ENCODE measurements at places on chromosomes 13 and 19.

- no peak for DNase-seq
Observed at GRCh38 chr13:106233134-106233735, 302.2 kb downstream of the EFNB2 start.

DNA sequence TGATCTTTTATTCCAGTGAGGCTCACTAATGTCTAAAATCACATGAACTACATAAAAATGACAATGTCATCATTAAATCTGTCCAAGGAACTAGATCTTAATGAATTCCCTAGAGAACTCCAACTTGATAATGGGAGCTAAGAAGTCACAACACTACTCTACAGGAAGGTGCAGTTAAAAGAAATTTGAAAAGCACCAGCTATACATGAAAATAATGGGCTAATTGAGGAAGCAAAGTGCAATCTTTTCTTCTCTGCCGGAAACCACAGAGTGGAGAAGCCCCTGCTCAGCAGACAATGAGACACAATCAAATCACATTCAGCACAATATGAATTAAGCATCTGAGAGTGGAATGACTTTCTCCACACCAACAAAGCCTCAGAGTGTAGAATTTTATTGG, 261.7 kb downstream of the LHFPL6 start:
- no peak for DNase-seq

DNA sequence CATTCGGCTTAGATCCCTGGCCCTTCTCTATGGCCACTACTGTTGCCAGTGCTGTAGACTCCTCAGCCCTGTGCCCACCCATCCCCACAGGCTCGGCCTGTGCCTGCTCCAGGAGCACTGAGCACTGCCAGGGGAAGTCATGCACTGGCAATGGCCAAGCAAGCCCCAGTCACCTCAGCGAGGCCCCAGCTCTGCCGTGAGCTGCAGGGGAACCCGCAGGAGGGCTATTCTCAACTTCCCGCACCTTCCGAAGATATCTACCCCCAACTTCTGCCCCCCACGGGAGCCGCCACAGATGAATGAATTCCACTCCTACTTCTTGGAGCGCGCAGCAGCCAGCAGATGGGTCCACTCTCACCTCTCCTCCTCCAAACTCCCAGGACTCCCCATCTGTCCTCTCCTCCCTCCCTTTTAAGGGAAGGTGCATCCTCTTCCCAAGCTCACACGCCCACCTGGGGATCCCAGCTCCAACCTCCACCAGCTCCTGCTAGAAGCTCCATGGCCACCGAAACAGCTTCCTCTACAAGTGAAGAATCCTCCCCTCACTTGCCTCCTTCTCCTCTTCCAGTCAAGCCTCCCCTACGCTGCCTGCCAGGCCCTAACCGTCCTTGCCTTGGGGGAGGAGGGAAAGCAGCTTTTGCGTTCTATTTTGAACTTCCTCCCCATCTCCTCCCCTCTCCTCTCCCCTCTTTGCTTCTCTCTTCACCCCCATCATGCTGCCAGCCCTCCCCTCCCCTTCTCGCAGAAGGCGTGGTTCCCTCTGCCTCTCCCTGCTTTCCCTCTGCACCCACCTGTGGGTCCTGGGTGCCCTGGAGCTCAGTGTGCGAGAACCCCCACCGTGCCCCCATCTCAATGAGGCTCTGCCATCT, 52.2 kb downstream of the PEPD start:
- DNase-seq: no peak

DNA sequence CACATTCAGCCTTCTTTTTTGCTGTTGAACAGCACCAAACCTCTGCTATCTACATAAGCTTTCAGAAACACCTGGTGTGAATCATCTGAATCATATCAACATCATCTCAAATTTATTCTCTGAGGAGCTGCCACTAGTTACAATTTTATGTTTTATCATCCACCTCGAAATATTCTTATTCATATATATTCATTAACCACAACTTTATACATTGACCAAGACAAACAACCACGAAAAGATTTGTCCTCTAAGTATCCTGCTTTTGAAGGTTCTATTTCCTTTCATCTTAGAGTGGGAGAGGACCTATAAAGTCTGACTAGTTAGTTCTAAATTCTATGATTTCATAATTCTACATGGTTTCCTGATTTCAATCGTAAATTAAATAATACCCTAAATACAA, 18.9 kb downstream of the ESD start:
- no peak for DNase-seq

GRCh38 chr13:30796132-30796572, 60.8 kb downstream of the ALOX5AP start:
- no peak for DNase-seq

GRCh38 chr19:17021793-17022590, 4.6 kb downstream of the CPAMD8 start:
- no peak for DNase-seq

GRCh38 chr13:22103046-22104027, 432.5 kb downstream of the FGF9 start:
- no peak for DNase-seq

- no peak for DNase-seq
Observed at GRCh38 chr13:32594157-32594738, 8.0 kb downstream of the PDS5B start.

DNA sequence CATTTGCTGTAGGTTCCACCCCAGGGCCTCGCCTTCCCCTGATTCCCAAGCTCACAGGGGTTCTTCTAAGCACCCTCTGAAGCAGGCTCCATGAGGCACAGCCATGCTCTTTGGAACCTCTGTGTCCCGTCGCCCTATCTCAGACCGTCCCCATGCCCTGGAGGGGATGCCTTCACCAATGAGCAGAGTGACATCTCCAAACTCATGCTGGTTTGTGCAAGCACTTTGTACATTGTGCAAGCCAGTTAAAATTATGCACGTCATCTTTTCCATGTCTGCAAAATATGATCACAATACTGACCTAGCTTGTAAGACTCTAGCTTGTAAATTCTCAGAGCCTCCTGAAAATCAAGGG, 46.5 kb upstream of the RAP2A start:
- DNase-seq: no peak

GRCh38 chr13:73966331-73966730, 167.9 kb downstream of the KLF12 start:
- no peak for DNase-seq

GRCh38 chr13:45238945-45239795, 38.3 kb upstream of the KCTD4 start:
- DNase-seq: no peak

DNA sequence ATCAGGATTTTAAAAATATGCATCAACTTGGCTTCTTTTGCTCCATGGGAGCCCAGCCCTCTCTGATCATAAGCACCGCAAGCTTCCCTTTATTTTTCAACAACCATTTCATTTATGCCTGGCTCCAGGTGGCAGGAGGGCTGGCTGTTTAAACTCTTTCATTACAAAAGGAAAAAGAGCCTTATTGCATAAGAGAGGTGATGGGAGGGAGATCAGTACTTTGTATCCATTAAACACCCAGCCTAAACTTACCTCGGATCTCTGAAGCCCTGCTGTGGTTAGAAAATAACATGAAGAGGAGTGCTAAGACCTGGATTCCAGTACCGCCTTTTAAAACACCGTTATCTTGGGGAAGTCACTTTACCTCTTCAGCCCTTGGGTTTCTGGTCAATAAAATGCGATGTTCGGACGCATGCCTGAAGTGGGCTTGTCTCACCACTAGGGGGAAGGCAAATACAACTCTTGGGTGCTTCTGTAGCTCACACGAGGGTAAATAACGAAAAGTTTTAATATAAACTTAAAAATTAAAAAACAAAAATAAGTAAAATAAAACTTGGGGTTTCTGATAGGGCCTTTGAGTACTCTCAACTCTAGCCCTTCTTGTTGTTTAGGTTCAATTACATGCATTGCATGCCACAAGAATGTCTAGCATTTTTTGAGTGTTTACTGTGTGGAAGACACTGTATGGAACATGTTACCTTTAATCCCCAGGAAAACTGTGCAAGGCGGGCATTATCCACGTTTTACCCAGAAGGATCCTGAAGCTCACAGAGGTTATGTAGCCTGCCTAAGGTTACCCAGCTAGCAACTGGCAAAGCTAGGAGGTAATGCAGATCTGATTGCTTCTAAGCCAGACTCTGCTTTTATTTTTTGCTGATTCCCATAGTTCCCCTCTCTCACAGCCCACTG, 240.3 kb downstream of the LMO7 start:
- peak; percentile 34 for DNase-seq

DNA sequence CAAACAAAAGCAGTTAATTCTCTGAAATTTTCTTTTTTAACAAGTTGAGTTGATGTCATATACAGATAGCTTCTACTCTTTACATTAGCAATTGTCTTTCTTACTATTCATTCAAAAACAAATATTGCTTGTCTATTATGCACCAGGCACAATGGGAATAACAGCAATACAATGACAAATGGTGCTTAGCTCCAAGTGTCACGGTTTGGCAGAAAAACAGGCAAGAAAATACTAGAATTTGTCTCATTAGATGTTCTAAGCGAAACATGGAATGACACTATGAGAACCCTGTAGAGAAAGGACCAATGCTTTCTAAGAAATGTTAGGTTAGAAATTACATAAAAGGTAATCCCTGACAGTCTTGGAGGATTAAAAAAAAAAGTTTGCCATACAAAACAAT, 187.6 kb downstream of the PCDH9 start:
- DNase-seq: no peak

DNA sequence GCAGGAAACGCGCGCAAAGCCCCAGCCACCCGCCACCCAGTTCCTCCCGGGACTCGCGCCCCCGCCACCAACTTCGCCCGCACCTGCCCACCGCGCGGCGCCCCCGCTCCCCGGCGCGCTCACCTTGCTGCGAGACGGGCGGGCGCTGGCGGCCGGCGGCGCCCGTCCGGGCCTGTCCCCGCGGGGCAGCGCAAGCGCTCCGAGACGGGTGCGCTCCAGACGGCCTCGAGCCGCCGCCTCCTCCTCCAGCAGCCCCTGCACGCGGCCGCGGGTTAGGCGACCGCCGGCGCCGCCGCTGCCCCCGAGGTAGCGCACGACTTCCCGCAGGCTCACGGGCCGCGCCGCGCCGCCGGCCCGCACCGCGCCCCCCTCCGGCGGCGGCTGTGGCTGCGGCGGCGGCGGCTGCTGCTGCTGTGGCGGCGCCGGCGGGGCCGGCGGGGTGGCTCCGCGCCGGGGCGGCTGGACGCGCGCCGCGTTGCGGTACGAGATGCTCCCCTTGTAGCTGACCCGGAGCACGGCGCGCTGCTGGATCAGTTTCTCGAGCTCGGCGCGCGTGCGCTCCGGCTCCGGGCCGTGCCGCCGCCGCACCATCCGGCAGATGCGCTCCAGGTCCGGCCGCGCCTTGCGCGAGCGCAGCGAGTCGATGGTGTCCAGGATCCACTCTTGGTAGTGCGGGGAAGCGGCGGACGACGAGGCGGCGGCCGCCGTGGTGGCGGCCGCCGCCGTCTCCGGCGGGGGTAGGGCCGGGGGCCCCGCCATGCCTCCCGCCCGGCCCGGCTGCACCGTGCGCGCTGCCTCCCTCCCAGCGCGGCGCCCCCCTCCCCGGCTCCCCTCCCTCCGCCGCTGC, 666 bp downstream of the SAMD1 start:
- DNase-seq: peak; percentile 33

- no peak for DNase-seq
Observed at GRCh38 chr13:52652980-52653303, 306 bp downstream of the SUGT1 start.

DNA sequence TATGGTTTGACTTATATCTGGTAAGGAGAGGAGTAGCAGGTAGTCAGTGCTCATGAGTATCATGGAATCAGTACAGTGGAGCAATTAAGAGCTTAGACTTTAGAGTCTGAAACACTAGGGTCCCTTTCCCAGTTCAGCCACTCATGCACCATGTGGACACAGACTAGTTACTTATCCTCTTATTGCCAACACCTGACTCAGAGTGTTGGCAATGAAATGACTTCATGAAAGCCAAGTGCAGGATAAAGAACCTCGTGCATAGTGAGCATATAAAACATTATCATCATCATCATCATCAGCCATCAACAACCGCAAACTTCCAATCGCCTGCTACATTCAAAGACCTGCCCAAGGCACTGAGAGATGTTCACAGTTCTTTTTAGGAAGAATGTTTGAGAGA, 164.2 kb downstream of the FOXO1 start:
- no peak for DNase-seq

Measured in stimulated activated CD4-positive, alpha-beta T cell treated with anti-CD3 and anti-CD28 coated beads, Interleukin-12 subunit alpha, Interleukin-12 subunit beta, amount 100 ng/mL, for 24 hours (primary cell).